Stimulated activated naive CD8-positive, alpha-beta T cell treated with anti-CD3 and anti-CD28 coated beads, Interleukin-15, Interleukin-2, amounts not matched to agents 100 U/mL and 50 U/mL, for 24 hours (primary cell): ENCODE measurements at places on chromosomes 2 and 18.

DNA sequence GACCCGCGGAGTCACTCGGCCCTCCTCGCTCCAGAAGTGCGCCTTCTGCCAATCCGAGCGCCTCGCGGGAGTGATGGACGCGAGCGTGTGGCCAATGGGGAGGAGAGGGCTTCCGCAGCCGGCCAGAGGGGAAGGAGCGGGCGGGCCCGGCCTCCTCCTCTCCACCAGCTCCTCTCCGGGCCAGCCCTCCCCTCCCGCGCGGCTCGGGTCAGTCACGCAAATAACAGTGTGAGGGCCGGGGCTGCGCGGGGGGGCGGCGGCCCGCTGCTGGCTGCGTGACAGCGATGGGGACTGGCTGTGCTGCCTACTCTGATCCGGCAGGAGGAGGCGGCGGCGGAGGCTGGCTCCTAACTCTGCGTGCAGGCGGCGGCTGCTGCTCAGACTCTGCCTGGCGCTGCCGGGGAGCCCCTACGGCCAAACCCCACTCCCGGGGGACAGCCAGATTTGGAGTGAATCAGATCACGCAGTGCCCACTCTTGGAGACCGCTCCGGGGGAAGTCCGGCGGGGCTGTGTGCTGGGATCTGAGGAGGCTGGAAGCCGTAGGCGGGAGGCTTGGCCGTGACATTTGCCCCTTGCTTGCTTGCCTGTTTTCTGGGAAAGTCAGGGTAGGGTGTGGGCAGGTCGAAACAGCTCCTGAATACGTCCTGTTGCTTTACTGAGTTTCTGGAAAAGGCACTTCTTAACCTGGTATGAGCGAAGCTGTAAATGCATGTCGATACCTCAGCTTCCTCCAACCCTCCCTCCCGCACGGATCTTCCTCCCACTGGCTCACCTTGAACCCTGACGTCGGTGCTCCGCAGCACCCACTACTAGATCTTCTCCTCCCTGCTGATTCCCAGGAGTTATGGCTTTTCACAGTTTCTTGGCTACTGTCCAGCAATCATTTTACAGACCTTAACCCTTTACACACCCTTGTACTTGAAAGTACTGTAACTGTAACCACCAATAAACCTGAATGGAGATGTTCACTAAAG, 97.9 kb upstream of the SERTAD2 start:
- no peak for DNase-seq

GRCh38 chr2:32851777-32852439, 94.8 kb upstream of the LTBP1 start:
- DNase-seq = no peak

DNA sequence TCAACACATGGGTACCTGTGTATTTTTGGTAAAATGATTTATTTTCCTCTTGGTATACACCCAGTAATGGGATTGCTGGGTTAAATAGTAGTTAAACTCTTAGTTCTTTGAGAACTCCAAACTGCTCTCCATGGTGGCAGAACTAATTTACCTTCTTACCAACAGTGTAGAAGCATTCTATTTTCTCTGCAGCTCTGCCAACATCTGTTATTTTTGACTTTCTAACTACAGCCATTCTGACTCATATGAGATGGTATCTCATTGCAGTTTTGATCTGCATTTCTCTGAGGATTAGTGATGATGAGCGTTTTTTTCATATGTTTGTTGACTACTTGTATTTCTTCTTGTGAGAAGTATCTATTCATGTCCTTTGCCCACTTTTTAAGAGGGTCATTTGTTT, 180.6 kb downstream of the FSIP2 start:
- no peak for DNase-seq

DNA sequence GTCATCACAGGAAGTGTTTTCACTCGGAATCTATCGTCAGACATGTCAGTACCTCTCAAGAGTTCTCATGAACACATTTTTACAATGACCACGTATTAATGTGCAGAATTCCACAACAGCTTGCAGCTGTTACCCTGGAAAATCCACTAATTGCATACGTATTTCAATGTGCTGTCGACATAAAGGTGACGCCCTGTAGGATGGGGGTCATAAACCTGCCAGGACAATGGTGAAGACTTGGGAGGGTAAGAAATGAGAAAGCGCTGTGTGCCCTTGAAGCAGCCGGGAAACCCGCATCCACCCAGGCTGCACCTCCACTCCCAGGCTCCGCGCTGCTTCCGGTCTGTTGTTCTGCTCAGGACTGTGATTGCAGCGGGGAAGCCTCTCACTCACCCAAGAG, 14.0 kb downstream of the TMEM18 start:
- DNase-seq = no peak

- DNase-seq = no peak
Observed at GRCh38 chr2:162343492-162343823, 474 bp upstream of the GCA start.

- DNase-seq = peak; percentile 82
Observed at GRCh38 chr2:127067620-127068350, 39.2 kb downstream of the BIN1 start.

DNA sequence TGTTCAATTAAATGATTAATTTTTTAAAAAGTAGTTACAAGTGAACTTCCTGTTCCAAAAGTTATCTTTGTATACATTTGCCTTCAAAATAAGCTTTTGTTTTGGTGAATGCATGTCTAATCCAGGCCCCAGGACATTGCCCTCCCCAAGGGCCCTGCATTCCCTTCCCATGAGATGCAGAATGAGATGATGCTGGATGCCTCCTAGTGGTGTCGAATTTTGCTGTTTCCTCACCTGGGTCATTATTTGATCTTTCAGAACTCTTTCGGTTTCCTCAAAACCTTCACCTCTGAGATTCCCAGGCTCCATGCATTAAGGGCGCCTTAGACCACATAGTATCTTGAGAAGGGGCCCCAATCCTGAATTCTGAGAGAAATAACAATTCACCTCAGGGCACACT, 728.8 kb downstream of the CNTNAP5 start:
- no peak for DNase-seq

- no peak for DNase-seq
Observed at GRCh38 chr2:60267122-60267521, 286.3 kb downstream of the BCL11A start.

GRCh38 chr2:241053576-241054251, 48.4 kb downstream of the MTERF4 start:
- no peak for DNase-seq

DNA sequence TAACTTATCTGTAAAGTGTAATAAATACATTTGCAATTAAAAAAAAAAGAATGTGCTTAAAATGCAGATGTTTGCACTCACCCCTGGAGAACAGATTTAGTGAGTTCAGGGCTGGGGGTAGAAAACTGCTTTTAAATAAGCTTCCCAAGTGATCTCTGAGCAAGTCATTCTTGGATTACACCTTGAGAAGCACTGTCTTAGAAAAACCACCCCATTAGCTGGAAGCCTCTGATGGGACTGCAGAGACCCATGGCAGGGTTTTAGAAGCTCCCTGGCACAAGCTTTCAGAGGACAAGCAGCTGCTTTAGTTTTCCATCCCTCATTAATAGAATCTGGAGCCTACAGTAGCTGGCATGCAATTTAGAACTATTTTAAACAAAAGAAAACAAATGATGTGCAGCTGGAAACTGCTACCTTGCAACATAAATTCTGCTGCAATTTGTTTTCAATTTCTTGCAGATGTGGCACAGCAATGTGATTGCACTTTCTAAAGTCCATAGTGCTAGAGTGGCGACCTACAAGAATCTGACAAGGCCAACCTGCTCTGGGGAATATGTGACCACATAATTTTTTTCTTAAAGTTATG, 141.5 kb downstream of the CDC42EP3 start:
- no peak for DNase-seq

DNA sequence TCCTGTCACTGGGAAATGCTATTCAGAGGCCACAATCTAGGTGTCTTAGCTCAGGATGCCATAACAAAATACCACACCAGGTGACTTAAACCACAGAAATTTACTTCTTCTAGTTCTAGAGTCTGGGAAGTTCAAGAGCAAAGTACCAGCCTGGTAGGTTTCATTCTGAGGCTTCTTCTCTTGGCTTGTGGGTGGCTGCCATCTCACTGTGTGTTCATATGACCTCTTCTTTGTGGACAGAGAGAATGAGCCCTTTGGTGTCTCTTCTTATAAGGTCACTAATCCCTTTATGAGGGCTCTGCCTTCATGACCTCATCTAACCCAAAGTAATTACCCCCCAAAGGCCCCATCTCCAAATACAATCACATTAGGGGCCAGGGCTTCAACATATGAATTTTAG, 57.3 kb downstream of the RHOB start:
- no peak for DNase-seq

DNA sequence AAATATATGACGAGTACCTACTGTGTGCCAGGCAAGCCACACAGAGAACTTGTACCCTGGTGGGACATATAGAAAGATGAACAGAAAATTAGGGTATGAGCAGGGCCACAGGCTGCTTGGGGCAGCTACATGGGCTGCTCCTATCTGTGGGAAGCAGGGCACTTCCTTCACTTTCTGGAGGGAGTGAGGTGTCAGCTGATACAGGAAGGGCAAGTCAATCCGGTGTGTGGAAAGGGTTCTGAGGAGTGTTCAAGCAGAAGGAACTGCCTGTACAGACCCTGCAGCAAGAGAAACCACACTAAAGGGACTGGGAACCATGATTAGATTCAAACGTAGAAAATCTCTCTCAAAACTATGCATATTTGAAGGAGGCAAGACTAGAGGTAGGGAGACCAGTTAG, 58.6 kb upstream of the BCL11A start:
- DNase-seq = no peak

DNA sequence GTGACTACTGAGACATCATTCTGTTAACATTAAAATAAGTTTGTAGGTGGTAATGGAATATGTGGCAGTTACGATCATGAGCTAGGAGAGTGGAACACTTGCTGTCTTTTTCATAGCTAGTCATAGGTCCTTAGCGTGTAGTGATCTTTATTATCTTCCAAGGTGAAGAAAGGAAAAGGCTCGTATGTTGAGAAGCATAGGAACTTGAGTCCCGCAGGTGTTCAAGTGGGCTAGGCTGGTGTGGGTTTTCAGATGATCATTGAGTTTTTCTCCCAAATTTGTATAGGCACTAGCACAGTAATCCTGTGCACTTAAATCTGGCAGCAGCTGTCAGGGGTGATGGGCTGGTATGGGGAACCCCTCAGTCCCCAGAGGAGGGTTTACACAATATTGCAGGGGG, 10.9 kb downstream of the SLC20A1 start:
- DNase-seq = no peak

GRCh38 chr2:135299165-135299564, 231.9 kb downstream of the ZRANB3 start:
- DNase-seq = no peak

GRCh38 chr2:39215545-39215944, 28.2 kb downstream of the CDKL4 start:
- DNase-seq = no peak

DNA sequence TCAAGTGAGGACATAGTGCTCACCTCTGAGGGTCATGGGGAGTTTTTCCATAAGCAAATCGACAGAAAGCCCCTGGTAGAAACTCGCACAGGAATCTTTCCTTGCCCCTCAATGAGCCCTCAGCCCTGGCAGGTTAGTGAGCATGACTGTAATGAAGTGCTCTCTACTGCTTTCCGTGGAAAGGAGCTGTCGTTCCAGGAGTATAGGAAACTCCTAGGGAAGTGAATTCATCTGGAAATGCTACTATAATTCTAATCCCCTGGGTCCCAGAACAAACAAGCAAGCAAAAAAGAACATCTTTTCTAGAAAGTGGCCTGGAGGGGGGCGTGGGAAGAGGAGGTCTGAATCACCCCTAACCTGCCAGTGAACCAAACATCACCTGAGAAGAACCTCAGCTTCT, 18.1 kb downstream of the BCL2L11 start:
- no peak for DNase-seq

GRCh38 chr2:443741-444140, 155.8 kb upstream of the ALKAL2 start:
- DNase-seq = no peak

DNA sequence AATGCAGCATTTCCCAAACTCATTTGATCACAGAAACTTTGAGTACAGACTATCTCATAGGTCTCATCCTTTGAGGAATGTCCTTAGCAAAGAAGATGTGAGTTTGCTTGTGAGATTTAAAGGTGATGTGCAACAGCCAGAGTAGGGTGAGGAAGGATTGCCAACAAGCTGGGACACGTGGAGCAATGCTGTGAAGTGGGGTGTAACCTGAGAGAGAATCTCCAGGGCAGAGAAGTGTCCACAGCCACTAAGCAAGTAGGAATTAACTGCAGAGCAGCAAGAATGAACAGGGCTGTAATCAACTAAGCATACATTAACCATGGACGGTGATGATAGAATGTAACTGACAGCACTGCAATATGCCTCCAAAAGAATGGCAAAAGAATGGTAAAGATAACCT, 469.9 kb upstream of the NRP2 start:
- DNase-seq = no peak

DNA sequence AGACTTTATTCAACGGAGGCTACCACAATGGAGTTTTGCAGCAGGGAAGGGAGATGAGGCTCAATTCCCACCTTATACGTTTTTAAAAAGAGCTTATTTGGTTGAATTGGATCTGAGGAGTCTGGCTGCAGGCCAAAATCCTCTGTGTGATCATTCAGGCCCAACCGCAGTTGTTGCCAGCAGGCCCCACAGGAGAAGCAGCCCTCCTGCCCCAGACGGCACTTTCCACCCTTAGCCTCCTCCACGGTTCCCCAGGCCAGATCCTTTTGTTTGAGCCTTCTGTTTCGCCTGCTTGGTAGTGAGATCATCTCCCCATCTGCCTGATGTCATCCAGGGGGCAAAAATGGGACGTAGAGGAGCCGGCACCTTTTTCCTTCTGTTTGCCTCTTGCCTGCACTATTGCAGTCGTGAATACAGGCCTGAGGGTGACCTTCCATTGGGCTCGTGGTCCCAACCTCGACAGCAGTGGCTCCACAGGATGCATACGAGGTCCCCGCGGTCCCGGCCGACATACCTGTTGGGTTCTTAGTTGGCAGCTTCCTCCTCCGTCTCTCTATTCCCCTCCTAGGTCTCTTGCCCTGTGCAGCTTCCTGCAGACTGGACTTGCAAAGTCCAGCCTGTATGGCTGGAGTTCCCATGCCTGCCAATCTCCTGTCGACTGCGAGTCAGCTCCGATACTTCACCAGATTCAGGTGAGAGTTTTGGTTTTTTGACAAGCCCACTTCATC, 9.3 kb upstream of the GPR35 start:
- DNase-seq = no peak

DNA sequence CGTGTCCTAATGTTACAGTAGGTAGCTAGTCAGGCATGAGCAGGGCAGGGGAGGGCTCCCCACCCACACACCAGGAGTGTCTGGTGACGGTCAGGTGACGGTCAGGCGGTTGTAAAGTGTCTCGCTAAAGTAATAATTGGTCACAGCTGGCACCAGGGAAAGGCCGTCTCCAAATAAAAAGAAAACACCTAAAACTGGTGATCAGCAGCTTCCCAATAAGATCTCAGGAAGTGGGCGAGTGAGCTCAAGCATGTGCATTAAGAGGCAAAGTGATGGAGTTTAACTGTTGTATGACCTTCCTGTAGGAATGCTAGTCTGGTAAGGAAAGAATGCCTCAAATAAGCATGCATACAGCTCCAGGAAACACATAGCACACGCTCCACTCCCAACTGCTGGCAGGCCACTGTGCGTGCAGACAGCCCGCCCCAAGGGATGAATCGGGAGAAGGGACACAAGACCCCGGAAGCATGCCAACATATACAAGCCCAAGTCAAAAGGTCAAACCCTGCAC, 177.1 kb downstream of the RNF144A start:
- no peak for DNase-seq

GRCh38 chr2:167423731-167424130, 535.5 kb downstream of the XIRP2 start:
- no peak for DNase-seq

GRCh38 chr2:227789803-227790202, 23.8 kb upstream of the CCL20 start:
- no peak for DNase-seq
